T-helper 2 cell treated with Interferon-gamma antibody and Interleukin-4, amounts not matched to agents 5 μg/mL and 100 μg/mL, for 36 hours (primary cell): ENCODE measurements at places on chromosomes 6 and 20.

- DNase-seq: no peak
Measured at GRCh38 chr20:42274986-42275385, 656.8 kb upstream of the CHD6 start.

DNA sequence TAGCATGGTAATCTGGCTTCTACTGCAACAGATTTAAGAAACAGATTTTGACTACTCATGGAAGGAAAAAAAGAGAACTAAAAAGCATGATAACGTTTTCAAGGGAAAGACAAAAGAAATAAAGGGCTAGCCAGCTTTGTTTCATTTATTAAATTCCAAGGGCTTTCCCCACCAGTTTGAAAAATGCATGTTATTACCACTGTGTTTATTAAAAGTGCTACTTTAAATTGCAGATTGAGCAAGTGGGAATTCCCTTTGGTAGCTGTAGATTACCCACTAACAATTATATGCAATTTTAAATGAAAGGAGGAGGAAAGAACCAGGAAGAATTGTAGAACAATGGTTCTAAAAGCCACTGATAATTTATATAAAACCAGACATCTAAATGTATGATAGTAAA is 40.6 kb upstream of the NHSL1 start:
- no peak for DNase-seq

- DNase-seq: no peak
Measured at GRCh38 chr6:126033696-126034095, 47.4 kb downstream of the TRMT11 start.

GRCh38 chr20:62899633-62900051 is 26.7 kb downstream of the DIDO1 start:
- DNase-seq: no peak

DNA sequence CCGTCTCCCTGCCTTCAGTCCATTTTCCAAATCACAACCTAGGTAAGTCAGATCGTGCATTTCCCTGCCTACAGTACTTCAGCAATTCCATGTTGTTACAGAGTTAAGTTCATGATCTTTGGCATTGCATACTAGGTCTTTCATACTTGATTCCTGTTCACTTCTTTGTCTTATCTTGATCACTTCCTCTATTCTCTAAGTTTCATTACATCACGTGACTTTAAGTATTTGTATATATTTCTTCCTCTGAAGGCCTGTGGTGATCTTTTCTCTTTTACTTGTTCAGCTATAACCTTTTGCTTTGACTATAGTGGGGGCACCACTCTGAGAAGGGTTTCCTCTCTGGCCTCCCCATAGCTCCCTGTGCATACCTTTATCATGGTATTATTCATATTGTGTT is 100.2 kb downstream of the TRMT11 start:
- no peak for DNase-seq

GRCh38 chr6:27517928-27518787 is 45.3 kb upstream of the ZNF184 start:
- DNase-seq: no peak

DNA sequence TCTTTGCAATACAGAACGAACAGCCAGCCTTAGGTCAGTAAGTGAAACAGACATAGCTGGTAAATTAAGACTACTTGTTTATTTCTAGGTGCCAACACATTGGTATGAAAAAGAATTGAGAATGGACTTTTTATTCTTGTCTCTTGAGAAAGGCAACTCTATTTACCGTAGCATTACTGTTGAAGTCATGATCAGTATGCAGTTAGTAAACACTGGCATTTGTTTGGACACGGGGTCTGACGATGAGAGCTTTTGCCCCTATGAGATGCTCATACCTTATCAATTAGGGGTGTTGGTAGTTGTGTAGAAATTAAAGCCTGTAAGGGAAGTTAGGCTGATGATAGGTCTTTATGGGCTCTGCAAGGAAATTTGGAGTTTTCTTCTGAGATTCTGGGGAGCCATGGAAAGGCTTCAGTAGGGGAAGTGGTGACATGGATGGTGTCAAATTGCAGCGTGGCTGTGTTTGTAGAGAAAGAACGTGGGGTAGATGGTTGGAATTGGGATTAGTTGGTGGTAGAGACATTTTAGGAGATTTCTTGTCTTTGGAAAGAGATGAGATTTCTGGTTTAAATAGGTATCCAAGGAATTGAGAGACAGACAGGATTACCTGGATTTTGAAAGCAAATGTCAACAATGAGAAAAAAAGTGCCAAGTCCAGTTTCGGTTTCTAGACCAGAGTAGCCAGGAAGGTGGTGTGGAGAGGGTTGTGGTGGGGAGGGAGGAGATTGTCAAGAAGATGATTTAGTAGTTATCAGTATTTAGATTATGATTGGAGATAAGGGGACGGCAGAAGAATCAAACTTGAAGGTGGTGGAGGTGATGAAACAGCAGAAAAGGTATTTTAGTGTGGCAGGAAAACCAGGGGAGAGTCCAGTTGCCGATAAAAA is 116.6 kb downstream of the JARID2 start:
- DNase-seq: no peak

DNA sequence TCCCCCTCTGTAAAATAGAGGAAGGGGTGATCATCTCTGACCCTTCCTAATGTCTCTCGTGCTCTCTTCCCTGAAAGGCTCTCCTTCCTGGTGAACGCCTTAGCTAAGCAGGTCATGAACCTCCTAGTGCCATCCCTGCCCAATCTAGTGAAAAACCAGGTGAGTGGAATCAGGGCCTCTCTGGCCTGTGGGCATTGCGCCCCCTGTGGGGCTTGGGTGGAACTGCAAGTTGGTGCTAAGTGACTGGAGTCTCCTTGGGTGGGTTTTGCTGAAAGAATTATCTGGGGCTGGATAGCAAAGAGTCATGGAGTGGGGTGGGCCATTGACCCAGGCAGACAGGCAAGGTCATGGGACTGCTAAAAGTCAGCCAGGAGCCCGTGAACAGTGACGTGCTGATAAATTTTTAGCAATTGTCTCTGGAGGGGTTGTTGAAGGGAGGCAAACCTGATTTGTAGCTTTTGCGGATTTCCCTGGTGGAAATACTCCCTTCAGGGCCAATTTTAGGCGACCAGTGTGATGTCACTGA is 8.9 kb downstream of the BPIFB1 start:
- DNase-seq: peak; percentile 43

DNA sequence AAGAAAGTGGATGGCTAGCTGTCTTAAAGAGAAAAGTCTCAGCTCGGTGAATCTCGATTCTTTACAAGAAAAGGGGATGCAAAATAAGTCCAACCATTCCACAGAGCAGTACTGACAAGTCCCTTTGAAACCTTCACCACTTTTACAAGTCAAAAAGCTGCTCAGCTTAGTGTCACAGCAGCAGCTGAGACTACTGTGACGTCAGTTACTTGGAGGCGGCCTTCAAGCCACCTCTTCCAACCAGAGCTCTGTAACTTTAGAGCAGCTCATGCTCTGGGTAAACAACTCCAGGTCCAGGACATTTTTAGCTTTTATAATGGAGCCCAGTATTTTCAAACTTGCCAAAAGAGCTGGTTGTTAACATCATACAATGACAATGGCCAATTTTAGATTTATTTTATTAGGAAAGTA is at the start of gene KIAA0408:
Gene KIAA0408, minus strand, starts transcription at position 159 of the 411 bp plus-strand sequence. CDS start 5,408 bp downstream, outside the sequence.
- no peak for DNase-seq

- DNase-seq: no peak
Measured at GRCh38 chr6:8947900-8948299, 512.6 kb upstream of the SLC35B3 start.

GRCh38 chr20:37777988-37778659 is 84.3 kb downstream of the CTNNBL1 start:
- DNase-seq: no peak

DNA sequence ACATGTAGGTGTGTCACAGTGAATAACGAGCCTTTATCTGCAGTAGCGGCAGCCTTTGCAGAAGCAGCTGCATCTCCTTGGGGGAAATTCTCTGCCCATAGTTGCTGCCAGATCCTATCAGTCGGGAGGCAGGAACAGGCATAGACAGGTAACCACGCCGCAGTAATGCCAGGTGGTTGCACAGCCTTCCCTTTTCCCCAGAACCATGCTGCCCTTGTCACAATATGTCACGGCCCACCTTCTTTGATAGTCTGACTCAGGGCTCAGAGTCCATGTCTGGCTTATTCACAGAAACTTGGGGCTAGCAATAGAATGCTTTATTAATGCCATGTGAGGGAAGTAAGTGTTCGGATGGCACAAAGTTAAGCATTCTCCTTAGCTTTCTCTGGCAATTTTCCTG is 76.6 kb downstream of the F13A1 start:
- no peak for DNase-seq

DNA sequence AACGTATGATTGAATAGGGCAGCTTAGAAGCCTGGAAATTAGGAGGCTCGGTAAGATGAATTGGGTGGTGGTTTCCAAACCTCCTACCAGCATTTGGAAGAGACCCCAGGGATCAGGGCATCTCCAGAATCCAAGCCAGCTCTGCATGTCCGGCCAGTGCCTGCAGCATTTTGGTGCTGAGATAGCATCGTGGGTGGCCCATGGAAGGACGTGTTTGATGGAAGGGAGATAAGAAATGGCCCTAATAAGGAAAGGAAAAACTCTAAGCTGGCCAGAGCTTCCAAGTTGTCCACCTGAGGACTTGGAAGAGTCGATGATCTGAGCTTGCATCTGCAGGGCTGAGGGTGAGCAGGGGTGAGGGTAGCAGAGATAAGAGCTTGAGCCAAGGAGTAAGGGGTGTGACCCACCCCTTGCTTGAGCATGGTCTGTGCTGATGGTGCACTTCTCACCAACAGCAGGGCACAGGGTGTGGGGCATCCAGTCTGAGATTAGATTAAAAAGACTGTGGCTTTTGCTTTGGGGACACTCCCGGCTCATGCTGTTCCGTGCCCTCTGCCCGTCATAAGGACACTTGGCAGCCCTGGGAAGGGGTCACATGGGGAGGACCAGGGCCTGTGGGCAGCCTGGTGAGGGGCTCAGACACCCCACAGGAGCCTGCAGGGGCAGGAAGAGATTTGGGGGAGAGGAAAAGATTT is 213.2 kb downstream of the ERMARD start:
- no peak for DNase-seq

DNA sequence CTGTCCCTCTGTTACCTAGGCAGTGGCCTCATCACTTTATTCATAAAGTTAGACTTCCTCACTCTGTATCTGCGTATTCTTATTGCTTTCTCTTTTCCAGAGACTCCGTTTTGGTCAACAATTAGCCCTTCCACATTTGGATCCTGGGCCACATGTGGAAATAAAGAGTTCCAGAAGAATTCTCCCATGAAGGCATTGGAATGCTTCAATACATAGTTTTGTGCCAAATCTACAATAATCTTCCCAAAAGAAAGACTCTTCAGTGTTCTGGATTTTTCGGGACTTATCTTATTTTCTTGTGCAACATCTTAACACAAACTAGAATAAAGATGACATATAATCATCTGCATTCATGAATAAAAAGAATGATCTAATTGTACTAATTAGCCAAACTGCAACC is 187.7 kb upstream of the BMP2 start:
- no peak for DNase-seq

DNA sequence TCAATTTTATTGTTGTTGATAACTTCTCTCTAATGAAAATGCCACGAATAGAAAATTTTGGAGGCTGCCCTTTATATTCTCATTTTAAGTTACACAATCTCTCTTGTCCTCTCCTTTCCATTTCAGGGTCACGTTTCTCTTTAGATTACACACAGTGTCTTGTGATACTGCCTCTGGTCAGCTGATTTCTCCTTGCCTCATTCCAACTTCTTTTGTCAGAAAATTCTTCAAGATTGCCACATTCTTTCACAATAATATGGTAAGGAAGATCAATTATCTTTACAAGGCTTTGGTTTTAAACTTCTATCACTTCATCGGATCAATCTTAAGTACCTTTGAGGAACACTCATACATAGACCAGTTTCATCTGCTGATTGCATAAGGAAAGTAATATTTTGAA is 370.3 kb downstream of the RFPL4B start:
- no peak for DNase-seq

DNA sequence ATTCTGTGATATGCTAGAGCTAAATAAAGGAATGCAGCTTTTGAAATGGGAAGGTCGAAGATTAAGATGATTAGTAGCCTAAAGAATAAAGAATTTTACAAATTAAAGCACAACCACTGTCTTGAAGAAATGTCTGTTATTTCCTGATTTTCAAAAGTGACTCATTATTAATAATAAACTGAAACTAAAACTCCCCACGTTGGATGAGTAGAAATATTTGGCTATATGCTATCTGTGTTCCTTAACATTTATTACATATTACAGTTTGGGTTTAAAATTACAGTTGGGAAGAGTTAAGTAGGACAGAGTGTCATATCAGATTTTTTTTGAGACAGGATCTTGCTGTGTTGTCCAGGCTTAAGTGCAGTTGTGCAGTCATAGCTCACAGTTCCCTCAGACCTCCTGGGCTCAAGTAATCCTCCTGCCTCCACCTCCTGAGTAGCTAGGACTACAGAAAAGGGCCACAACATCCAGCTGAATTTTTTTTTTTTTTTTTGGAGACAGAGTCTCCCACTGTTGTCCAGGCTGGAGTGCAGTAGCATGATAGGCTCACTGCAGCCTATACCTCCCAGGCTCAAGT is 47.1 kb downstream of the AKIRIN2 start:
- no peak for DNase-seq

DNA sequence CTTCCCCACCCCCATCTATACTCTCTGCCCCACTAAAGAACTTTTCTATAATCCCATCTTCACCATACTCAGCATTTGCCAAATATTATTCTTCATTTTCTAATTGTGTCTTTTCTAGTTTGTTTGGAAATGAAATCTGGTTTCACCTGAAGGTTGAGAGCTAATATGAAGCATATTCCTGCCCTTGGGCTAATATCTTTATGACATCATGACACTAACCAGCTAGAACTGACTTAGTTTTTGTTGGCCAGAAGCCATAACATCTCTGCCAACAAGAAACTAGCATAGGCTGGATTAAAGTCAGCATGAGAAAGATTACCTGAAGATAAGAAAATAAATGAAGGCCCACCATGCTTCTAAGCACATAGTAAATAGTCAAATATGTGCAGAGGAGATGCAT is 16.7 kb downstream of the UNC5CL start:
- DNase-seq: no peak

- no peak for DNase-seq
Measured at GRCh38 chr6:56624046-56624727, 18.5 kb downstream of the DST start.

GRCh38 chr6:123592426-123592825 is 44.3 kb downstream of the TRDN start:
- no peak for DNase-seq

DNA sequence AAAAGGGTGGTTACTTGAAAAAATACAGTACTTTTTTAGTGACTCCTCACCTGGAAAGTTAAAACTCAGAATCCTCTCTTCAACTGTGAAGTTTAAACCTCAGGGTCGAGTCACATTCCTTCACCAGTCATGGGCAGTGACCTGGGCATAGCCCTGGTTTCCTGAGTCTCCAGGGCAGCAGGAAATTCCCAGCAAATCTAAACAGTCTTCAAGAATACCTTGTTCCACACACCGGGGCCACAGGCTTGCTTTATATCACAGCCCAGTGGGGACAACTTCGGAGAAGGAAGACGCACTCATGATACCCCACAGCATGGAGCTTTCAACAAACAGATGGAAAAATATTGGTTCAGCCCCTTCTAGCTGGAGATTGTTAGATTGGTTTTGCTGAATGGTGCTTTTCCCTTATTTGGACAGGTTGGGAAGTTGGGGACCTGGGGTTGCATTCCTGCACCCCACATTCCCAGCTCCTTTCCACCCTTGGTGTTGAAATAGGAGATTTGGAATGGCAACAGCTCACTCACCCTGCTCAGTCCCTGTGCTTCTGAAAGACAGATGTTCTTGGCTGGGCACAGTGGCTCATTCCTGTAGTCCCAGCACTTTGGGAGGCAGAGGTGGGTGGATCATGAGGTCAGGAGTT is 113.0 kb upstream of the TMEM170B start:
- DNase-seq: no peak
